ENCODE measurements at places on chromosomes 3 and 15.
A peak's percentile ranks its signal among the peaks of the same experiment; 100 is the strongest.

DNA sequence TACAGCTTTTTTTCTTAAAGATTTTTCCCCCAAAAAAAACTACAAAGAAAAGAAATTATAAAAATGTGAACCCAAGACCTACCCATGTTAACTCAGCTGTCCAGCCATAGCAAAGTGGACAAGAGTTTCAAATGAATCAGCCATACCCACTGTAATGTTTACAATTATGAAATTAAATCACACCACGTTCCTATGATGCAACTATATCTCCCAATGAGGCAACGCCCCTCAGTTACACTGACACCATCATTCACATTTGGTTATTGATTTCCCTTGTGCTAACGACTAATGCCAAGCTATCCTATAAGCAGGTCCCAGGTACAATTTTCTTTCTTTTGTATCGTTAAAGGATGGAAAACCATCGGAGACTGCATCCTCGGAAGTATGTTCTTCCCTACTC is 115.1 kb upstream of the ICE2 start:
- no peak for DNase-seq
- H3K4me1 ChIP-seq: peaks cover 20% of the 10 kb centered on the region
- peaks cover 14% of the 10 kb centered on the region for H3K36me3 ChIP-seq

DNA sequence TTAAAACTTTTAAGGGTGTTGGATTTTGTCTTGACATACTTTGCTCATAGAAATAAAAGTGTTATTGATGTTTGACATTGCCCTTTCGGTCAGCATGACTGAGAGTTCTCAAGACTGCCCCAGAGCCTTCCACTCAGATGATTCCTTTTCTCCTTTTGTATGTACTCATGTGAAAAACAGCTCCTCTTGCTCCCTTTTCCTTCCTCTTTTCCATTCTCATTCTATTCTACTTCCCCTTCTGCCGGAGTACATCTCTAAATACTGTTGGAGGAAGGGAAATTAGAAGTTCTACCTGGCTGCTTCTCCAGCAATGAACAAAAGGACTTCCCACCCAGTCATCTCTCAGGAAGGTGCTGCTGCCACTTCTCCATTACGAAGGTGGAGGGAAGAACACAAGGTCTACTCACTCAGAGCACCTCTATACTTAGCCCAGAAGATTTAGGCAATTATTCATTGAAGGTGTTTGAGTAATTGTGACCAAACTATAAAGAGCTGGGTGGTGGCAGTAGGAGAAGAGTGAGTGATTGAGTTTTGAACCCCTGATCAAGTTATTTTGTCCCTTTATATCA is 163.8 kb upstream of the MBNL1 start:
- no peak for DNase-seq
- H3K27ac ChIP-seq: no peak overlapping the region
- H3K27me3 ChIP-seq: no peaks in the 10 kb centered on the region
- H3K4me1 ChIP-seq: peaks cover 7% of the 10 kb centered on the region
- H3K4me3 ChIP-seq: no peak overlapping the region
- H3K36me3 ChIP-seq: no peaks in the 10 kb centered on the region

GRCh38 chr3:61829722-61830350 is 268.5 kb downstream of the PTPRG start:
- no peaks in the 10 kb centered on the region for H3K4me1 ChIP-seq
- no peaks in the 10 kb centered on the region for H3K27me3 ChIP-seq
- H3K4me3 ChIP-seq: no peak overlapping the region
- no peaks in the 10 kb centered on the region for H3K36me3 ChIP-seq
- DNase-seq: no peak

DNA sequence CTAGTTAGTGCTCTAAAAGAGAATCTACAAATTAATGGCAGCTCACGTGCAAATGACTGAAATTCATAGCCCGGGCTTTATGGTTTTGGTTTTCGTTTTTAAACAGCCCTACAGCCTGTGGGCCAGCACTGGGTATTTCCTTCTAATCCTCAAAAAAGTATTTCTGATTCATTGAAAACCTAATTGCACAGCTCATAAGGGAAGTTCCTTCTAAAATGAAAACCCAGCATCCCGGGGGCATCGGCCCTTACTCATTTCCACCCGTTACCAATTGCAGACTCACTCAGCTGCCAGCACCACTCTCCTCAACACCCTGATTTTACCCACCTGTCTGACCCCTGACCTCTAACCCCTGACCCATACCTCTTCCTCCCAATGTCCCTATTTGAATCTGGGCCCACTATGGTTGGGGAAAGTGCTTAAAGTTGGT is 59.5 kb upstream of the ZNF148 start:
- H3K27me3 ChIP-seq: no peaks in the 10 kb centered on the region
- no peaks in the 10 kb centered on the region for H3K36me3 ChIP-seq
- H3K4me1 ChIP-seq: peaks cover 5% of the 10 kb centered on the region
- H3K27ac ChIP-seq: no peak overlapping the region
- DNase-seq: no peak

- H3K27ac ChIP-seq: no peak overlapping the region
- H3K36me3 ChIP-seq: peaks cover 2% of the 10 kb centered on the region
- no peak overlapping the region for H3K4me3 ChIP-seq
- DNase-seq: no peak
- no peaks in the 10 kb centered on the region for H3K27me3 ChIP-seq
- peaks cover 30% of the 10 kb centered on the region for H3K4me1 ChIP-seq
Measured at GRCh38 chr3:196140224-196140623, 58.3 kb upstream of the TFRC start.

DNA sequence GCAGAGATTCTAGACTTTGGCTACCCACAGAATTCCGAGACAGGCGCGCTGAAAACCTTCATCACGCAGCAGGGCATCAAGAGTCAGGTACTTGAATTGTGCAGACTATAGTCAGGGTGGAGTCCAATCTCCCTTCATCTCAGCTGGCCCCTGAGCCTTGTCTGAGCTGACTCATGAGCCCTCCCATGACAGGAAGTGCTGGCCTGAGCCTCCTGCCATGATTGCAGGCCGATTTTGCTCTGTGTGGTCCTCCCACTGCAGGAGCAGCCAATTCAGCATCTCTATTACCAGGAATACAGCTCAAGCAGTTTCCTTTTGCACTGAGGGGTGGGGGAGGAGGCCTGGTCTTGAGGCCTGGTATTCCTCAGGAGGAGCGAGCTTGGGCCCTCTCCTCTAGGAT is 5.5 kb downstream of the AP2M1 start:
- DNase-seq: no peak
- H3K27ac ChIP-seq: no peak overlapping the region
- H3K4me3 ChIP-seq: no peak overlapping the region
- H3K36me3 ChIP-seq: peaks cover 33% of the 10 kb centered on the region
- H3K4me1 ChIP-seq: peaks cover 27% of the 10 kb centered on the region

- DNase-seq: no peak
- H3K27me3 ChIP-seq: peaks cover 56% of the 10 kb centered on the region
- H3K27ac ChIP-seq: no peak overlapping the region
- peaks cover 40% of the 10 kb centered on the region for H3K4me1 ChIP-seq
- H3K4me3 ChIP-seq: peak overlapping the region; percentile 77
- H3K36me3 ChIP-seq: peaks cover 2% of the 10 kb centered on the region
Measured at GRCh38 chr3:194396859-194397756, 2.0 kb downstream of the GP5 start.

DNA sequence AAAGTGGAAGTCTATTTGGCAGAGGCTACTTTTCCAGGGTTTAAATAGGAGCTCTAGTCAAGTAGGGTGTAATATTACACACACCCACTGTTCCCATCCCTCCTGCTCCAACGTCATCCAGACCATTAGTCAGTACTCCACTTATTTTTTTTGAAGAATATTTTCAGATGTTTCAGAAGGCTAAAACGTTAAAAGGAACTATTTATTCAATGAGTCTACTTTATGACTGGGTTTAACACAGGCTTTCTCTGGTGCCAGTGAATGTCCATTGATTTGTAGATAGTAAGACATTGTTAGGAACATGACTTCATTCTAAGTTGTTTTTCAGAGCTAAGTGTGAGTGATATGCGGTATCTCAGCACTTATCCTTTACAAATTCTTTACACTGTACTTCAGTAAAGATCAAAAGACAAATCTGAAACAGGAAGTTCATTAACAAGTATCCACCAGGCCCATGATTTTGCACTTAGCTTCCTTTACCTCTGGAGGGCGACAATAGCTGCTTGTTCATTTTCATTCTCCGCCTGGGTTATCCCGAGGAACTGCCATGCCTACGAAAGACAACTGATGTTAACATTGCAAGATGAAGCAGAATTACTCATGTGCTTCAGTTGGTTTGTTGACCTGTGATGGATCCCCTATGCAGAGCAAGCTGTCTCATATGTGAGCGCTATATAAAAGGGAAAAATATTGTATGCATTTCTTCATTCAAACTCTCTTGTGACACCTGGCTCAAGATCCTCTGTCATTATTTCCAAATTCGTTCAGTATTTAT is 158.7 kb downstream of the USP13 start:
- H3K4me1 ChIP-seq: peaks cover 9% of the 10 kb centered on the region
- DNase-seq: no peak
- H3K36me3 ChIP-seq: no peaks in the 10 kb centered on the region
- no peak overlapping the region for H3K4me3 ChIP-seq
- no peak overlapping the region for H3K27ac ChIP-seq

DNA sequence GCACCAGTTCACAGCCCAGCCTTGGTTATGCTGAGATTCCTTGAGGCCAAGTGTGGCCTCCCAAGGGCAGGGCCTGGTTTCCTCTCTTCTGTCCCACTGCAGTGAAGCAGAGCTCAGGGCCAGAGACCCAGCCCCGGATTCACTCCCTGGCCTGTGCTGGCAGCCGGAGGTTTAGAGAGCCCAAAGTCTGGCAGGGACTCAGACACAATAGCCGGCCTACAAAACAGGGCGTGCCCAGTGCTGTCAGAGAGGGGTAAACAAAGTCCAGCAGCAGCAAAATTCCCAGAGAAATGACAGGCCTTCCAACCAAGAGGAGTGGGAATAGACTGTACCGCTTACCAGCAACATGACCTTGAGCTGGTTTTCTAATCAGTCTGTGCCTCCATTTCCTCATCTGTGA is 14.0 kb downstream of the VIPR1 start:
- DNase-seq: no peak
- no peak overlapping the region for H3K27ac ChIP-seq
- no peak overlapping the region for H3K4me3 ChIP-seq
- H3K4me1 ChIP-seq: peaks cover 7% of the 10 kb centered on the region

DNA sequence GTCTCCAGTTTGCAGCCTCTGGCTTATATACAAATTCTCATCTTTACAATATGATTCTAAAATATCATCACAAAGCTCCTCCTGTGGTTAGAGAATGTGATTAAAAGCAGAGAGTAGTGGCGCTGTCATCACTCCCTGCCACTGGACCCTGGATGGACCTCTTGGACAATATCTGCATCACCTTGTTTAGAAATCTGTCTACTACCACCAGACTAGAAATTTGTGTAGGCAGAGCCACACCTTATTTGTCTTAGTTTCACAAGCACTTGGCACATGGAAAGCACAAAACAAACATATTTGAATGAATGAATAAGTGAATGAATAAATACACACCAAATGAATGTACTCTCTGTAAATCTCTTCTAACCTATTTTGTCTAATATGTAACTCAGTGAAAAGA is 68.1 kb downstream of the IMPG2 start:
- no peaks in the 10 kb centered on the region for H3K27me3 ChIP-seq
- H3K4me1 ChIP-seq: no peaks in the 10 kb centered on the region
- DNase-seq: no peak
- H3K4me3 ChIP-seq: no peak overlapping the region

DNA sequence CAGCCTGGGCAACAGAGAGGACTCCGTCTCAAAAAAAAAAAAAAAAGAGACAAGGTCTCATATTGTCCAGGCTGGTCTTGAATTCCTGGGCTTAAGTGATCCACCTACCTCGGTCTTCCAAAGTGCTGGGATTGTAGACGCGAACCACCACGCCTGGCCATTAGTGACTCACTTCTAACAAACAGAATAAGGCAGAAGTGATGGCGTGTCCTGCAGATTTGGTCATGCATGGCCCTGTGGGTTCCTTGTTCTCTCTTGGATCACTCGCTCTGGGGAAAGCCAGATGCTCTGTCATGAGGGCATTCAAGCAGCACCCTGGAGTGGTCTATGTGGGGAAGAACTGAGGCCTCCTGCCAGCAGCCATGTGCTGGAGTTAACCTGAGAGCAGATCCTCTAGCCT is 27.4 kb upstream of the TJP1 start:
- H3K36me3 ChIP-seq: peaks cover 1% of the 10 kb centered on the region
- no peak overlapping the region for H3K27ac ChIP-seq
- H3K27me3 ChIP-seq: peaks cover 9% of the 10 kb centered on the region
- H3K4me3 ChIP-seq: no peak overlapping the region

DNA sequence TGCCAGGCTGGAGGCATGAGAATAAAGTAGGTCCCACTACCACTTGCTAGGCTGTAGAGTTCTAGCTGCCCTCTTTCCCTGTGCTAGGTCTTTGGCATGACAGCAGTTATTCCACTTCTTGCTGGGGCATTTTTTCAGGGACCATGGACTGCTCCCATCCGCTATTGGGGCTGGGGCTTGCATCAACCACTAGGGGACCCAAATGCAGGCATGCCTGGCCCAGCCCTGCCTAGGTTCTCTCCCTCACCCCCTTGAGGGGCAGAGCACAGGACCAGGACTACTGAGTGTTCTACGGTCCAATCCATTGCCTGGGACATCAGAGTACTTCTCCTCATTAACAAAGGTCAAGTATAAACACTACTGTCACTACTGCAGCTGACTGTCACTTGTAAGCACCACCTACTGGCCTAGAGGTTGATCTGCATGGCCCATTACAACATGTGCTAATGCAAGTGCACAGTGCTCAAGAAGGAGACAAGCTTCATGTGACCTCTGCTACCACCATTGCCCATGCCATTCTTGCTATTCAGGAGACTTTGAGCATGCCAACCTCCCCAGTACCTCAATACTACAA is 270.5 kb downstream of the MBNL1 start:
- no peak overlapping the region for H3K27ac ChIP-seq
- DNase-seq: no peak
- H3K27me3 ChIP-seq: peaks cover 91% of the 10 kb centered on the region
- H3K4me1 ChIP-seq: no peaks in the 10 kb centered on the region
- H3K4me3 ChIP-seq: no peak overlapping the region

DNA sequence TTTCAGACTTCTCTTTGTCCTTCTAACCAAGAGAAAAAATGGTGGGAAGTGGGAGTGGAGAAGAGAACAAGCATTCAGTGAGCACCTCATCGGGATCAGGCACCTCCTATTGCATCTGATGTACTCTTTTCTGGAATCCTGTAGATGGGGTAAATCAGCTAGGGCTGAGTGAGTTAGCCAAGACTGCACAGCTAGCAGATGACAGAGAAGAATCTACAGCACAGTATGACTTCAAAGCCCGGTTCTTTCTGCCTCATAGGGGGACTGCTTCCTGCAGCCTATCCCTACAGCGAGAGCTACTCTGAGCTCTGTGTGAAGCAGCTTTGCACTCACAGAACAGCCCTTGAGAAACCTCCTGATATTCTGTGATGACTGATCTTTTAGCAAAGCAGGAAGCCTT is 275.2 kb upstream of the MEIS2 start:
- H3K4me1 ChIP-seq: no peaks in the 10 kb centered on the region
- no peak overlapping the region for H3K4me3 ChIP-seq
- H3K27ac ChIP-seq: no peak overlapping the region
- no peaks in the 10 kb centered on the region for H3K27me3 ChIP-seq
- DNase-seq: no peak
- H3K36me3 ChIP-seq: no peaks in the 10 kb centered on the region

- no peaks in the 10 kb centered on the region for H3K36me3 ChIP-seq
- no peaks in the 10 kb centered on the region for H3K4me1 ChIP-seq
- DNase-seq: no peak
- no peak overlapping the region for H3K4me3 ChIP-seq
- no peak overlapping the region for H3K27ac ChIP-seq
Measured at GRCh38 chr3:132803889-132804288, 81.7 kb upstream of the NPHP3 start.

GRCh38 chr3:43059456-43059855 is 46.4 kb downstream of the POMGNT2 start:
- H3K27ac ChIP-seq: no peak overlapping the region
- H3K27me3 ChIP-seq: no peaks in the 10 kb centered on the region

Measured in central memory CD8-positive, alpha-beta T cell (primary cell).